ENCODE measurements at places on chromosomes 7 and 10.

GRCh38 chr7:157487046-157487770 is 150.4 kb downstream of the DNAJB6 start:
- DNase-seq, result no peak

- DNase-seq, result no peak
Measured at GRCh38 chr10:8305876-8306652, 251.6 kb downstream of the GATA3 start.

DNA sequence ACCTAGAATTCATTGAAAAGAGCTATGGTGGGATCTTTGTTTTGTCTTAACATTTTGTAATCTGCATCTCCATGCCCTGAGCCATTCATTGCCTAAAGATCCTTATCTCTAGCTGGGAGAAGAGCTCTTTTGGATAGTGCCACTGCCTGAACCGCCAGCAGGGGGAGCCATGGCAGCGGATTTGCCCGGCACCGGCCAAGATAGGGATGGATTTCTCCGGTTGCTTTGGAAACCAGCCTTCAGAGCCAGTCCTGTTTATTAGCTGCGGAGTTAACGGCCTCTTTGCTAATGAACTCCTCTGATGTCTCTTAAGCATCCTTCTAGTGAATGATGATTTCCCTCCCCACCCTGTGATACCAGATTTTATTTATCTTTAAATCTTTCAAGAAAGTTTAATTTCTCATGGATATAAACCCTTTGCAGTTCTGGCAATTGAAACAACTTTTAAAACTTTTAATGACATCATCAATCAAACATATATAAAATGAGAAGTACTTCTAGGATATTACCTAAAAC is 58.2 kb upstream of the LYZL2 start:
- peak; percentile 78 for DNase-seq

- DNase-seq, result no peak
Measured at GRCh38 chr7:35374858-35375257, 121.0 kb upstream of the TBX20 start.

- no peak for DNase-seq
Measured at GRCh38 chr10:31426401-31426800, 107.4 kb downstream of the ZEB1 start.
